ENCODE measurements at places on chromosomes 4 and X.

DNA sequence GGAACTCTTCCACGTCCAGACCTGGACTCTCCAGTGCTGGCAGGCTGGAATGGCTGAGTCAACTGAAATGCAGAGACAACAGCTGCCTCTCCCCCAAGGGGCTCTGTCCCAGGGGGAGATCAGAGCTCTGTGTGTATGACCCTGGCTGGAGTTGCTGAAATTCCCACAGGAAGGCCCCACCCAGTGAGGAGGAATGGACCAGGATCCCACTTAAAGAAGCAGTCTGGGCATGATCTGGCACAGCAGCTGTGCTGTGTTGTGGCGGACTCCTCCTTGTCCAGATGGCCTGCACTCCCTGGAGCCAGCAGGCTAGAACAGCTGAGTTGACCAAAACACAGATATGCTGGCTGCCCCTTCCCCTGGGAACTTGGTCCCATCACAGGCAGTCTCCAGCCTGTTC is 25.4 kb downstream of the C4orf17 start:
- no peak overlapping the region for H3K27ac ChIP-seq
- no peaks in the 10 kb centered on the region for H3K27me3 ChIP-seq
- no peaks in the 10 kb centered on the region for H3K36me3 ChIP-seq
- peaks cover 19% of the 10 kb centered on the region for H3K4me1 ChIP-seq
- no peak overlapping the region for H3K4me3 ChIP-seq

DNA sequence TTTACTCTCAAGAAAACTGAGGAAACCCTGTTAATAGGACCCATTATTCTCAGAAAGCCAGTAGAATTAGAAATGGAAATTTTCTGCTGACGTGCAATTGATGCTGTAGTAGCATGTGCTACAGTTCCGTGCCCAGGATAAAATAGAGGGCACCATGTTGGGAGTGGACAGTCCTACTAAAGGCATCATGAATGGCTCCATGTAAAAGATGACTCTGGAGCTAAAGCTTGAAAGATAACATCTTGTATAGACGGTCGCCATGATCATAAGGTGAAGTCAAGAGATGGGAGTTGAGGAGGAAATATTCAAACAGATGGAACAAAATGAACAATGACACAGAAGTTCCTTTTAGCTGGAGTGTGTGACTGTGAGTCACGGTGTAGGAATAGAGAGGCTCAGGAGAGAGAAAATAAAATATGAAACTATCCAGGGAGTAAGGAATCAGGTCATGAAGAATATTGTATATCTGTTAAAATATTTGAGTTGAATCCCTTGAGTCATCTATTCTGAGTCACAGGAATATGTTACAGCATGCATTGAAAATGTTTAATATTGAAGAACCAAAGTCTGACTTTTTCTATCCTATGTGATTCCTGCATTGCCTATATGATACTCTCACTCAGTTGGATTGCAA is 31.8 kb downstream of the ANXA10 start:
- no peaks in the 10 kb centered on the region for H3K36me3 ChIP-seq
- peaks cover 35% of the 10 kb centered on the region for H3K4me1 ChIP-seq
- peak; percentile 72 for DNase-seq
- H3K4me3 ChIP-seq, result no peak overlapping the region
- H3K27me3 ChIP-seq, result no peaks in the 10 kb centered on the region

DNA sequence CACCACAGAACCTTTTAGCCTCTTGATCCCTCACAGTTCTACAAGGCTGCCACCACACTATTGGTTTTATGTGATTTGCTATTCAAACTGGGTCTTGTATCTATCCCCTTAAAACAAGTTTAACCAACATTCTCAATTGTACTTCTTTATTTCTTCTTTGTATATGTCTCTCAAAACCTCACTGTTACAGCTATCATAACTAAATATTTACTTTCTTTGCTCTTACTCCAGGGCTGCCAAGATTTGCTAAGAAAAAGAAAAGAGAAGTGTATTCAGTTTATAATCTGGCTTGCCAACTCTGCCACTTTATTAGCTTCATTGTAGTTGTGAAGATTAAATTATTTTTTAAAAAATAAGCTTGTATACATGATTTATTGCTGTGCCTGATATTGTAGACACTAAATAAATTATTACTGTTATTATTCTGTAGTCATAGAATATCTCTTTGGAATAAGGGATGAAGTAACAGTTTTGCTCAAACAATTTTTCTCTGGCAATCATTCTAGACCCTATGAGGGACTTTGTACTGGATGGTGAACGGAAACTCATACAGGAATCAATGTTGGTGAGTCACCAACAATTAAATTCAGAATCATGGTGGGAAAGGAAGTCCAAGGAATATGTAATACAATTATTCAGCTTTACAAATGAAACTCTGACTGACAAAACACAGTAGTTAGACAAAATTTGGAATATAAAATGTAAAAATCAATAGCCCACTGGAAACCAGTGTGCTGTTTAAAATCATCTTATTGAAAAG is 127.1 kb upstream of the DCAF8L1 start:
- peaks cover 13% of the 10 kb centered on the region for H3K4me1 ChIP-seq
- H3K36me3 ChIP-seq, result no peaks in the 10 kb centered on the region
- H3K27me3 ChIP-seq, result no peaks in the 10 kb centered on the region

DNA sequence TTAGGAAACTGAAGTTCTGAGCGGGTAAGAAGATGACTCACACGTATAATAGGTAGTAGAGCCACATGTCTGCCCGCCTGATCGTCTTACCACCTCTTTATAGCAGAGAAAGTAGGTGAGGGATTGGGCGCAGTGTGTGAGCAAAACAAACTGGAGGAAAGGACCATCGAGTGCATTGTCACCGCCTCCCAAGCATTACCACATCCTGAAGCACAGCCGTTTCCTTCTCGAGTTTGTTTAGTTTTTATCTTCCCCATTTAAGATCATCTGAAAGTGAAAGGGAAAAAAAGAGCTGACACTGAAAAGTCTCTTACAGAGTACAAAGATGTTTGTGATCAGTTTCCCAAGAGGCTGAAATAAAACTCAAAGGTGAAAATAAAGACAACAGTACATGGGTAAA is 14.8 kb downstream of the PDK3 start:
- peak; percentile 22 for DNase-seq
- peaks cover 11% of the 10 kb centered on the region for H3K4me1 ChIP-seq
- H3K36me3 ChIP-seq, result no peaks in the 10 kb centered on the region
- H3K4me3 ChIP-seq, result no peak overlapping the region
- H3K27ac ChIP-seq, result peak overlapping the region; percentile 58

DNA sequence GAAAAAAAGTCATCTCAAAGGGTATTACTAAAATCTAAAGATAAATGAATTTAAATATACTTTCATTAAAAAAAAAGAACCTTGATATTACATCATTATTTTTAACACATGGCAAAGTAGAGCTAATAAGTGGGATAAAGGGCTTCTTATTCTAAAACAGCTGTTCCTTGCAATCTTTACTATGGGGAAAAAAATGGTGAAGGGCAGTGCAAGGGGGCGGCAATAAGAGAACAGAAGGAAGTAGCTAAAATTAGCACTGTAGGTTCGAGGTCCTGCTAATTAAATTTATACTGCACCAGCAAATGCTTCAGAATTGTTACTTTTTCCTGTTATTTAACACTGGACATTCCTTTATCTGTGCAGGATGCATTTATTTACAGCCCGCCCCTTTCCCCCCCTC is 89.4 kb upstream of the HPF1 start:
- H3K4me3 ChIP-seq, result no peak overlapping the region
- H3K27ac ChIP-seq, result no peak overlapping the region
- peaks cover 36% of the 10 kb centered on the region for H3K27me3 ChIP-seq
- no peaks in the 10 kb centered on the region for H3K4me1 ChIP-seq
- DNase-seq, result no peak
- H3K36me3 ChIP-seq, result no peaks in the 10 kb centered on the region

DNA sequence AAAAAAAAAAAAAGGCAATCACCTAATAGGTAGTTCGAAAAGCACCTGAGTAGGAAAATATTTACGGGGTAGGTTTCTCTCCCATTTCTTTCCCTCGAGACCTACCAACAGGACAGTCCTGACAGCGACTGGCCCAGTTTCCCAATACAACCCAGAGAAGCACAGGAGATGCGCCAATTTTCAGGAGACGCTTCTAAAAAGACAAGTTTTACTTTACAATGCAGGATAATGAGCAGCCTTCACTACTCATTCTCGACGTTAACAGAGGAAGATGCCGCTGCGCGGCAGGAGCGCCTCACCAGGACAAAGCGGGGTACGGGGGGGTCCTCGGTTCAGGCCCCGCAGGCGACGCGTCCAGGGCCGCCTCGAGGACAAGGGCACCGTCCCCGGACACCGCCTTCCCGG is 708 bp downstream of the BCLAF3 start:
- no peaks in the 10 kb centered on the region for H3K27me3 ChIP-seq
- H3K4me3 ChIP-seq, result peak overlapping the region; percentile 79
- no peak overlapping the region for H3K27ac ChIP-seq
- no peaks in the 10 kb centered on the region for H3K36me3 ChIP-seq

GRCh38 chrX:130654409-130654950 is 248.5 kb downstream of the ENOX2 start:
- no peak overlapping the region for H3K4me3 ChIP-seq
- H3K36me3 ChIP-seq, result no peaks in the 10 kb centered on the region
- H3K27ac ChIP-seq, result no peak overlapping the region
- H3K27me3 ChIP-seq, result no peaks in the 10 kb centered on the region
- DNase-seq, result no peak
- no peaks in the 10 kb centered on the region for H3K4me1 ChIP-seq

DNA sequence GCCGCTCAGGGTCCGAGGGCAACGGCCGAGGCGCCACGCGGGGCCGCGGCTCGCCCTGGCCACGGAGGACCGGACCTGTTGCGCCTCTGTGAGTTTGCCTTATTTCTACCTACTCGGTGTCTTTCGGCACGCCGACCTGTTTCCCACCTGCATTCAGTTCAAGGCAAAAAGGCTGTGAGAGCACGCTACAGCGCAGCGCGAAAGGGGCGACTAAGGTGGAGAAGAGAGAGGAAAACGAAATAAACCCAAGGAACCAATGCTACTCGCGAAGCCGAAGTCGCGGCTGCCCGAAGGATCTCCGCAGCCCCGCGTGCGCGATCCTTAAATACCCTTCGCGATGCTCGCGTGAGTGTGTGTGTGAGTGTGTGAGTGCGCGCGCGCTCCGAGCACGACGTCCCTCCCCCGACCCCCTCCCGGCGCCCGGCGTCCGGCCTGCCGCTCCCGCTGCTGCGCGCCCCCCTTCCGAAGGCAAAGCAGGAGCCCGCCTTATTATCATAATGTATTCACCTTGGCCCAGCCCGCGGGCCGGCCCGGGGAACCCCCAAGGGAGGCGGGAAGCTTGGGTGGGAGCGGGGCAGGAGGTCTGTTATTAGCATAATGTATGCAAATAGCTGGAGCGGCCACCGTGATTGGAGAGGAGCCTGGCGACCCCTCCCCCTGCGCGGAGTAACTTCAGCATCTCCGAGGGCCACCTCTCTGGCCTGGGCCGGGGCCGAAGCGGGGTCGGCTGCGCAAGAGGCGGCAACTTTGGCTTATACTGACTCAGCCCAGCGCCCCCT is at the start of gene COL25A1:
Gene COL25A1 (minus strand): TSS at position 298 of the 779 bp plus-strand sequence.
- DNase-seq, result no peak
- H3K27ac ChIP-seq, result no peak within 1 kb of the TSS
- H3K4me1 ChIP-seq, result no peaks in the 10 kb centered on the region
- no peaks in the 10 kb centered on the region for H3K36me3 ChIP-seq

DNA sequence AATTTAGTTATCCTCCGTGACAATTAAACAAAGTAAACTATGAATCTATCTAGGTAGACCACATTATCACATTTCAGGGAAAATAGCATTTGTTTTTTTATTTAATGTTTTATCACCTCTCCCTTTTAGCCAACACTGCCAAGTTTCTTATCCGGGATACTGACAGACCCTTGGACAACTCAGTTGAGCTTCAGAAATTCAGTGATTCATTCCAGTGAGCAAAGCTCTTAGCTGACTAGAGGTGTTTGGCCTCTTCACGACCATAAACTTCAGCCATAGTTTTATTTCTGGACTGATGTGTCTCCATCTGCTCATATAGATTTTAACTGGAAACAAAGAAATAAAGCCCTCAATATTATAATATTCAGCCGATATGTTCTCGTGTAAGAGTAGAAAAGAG is 15.2 kb downstream of the SLITRK2 start:
- no peaks in the 10 kb centered on the region for H3K27me3 ChIP-seq
- no peaks in the 10 kb centered on the region for H3K4me1 ChIP-seq
- no peak for DNase-seq
- no peak overlapping the region for H3K4me3 ChIP-seq

GRCh38 chrX:48833542-48834138 is 1.8 kb downstream of the PCSK1N start:
- peak overlapping the region; percentile 94 for H3K4me3 ChIP-seq
- no peaks in the 10 kb centered on the region for H3K27me3 ChIP-seq
- no peaks in the 10 kb centered on the region for H3K36me3 ChIP-seq
- DNase-seq, result peak; percentile 18

DNA sequence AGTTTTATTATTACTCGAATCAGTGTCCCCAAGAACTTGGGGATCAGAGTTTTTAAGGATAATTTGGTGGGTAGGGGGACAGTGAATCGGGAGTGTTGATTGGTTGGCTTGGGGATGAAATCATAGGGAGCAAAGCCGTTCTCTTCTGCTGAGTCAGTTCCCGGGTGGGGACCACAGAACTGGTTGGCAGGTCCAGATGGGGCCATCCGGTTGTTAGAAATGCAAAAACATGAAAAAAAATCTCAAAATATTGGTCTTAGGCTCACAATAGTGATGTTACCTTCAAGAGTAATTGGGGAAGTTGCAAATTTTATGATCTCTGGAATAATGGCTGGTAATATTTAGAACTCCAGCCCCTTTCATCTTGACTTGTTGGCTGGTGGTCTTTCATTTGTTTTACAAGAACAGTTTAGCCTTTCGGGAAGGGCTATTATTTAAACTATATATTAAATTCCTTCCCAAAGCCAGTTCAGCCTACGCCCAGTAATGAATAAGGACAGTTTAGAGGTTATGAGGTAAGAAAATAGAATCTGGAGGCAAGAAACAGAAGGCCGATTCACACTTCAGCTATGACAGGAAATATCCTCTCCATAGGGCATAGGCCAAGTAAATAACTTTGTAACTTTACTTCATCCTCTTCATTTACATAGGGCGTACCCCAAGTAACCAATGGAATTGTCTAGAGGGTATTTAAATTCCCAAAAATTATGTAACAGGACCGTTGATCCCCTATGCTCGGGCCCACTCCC is 164.1 kb upstream of the STS start:
- DNase-seq, result no peak
- H3K4me1 ChIP-seq, result no peaks in the 10 kb centered on the region
- no peak overlapping the region for H3K4me3 ChIP-seq
- H3K36me3 ChIP-seq, result no peaks in the 10 kb centered on the region
- no peak overlapping the region for H3K27ac ChIP-seq

DNA sequence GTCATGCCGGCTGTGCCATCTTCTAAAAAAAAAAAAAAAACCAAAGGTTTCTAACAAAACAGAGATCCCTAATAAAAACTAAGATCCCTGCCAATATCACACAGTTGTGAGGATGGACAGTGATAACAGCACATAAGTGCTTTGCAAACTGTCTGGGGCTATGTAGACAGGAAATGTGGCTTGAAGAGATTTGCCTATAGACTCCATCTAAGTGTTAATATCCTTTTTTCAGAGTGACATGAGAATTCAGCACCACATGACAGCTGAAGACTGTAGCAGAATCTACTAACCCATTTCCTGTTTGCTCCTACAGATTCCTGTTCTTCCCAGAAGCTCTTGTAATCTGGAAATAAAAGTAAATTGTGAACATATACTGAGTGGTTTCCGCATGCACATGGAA is 215.4 kb downstream of the KDR start:
- H3K27me3 ChIP-seq, result no peaks in the 10 kb centered on the region
- DNase-seq, result no peak
- peaks cover 30% of the 10 kb centered on the region for H3K4me1 ChIP-seq
- H3K36me3 ChIP-seq, result no peaks in the 10 kb centered on the region
- H3K4me3 ChIP-seq, result no peak overlapping the region

- H3K27me3 ChIP-seq, result no peaks in the 10 kb centered on the region
- no peaks in the 10 kb centered on the region for H3K36me3 ChIP-seq
- peak; percentile 64 for DNase-seq
- H3K27ac ChIP-seq, result no peak overlapping the region
Measured at GRCh38 chr4:31391976-31392375, 671.8 kb downstream of the PCDH7 start.

Measured in PC-3 (cell line).